Effector memory CD8-positive, alpha-beta T cell (primary cell): ENCODE measurements at places on chromosomes 5 and 9.

DNA sequence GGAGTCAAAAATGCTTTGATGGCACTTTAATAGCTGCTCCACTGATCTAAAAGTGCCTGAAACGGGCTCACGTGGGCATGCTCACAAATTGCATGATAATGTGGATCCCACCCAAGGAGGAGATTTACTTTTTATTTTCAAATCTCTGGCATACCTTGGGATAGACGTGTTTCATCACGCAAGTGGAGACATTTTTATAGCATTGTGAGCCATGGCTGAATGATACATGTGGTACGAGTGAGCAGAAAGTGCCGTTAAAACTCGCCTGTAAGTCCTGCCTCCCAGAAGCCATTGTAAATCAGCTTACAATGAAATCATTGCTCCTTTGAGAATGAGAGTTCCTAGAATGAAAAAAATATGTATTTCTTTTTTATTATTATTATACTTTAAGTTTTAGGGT, 514.7 kb downstream of the MAT2B start:
- DNase-seq: no peak

GRCh38 chr9:86639899-86640379, 285.7 kb upstream of the TUT7 start:
- DNase-seq: no peak

- DNase-seq: peak; percentile 73
Measured at GRCh38 chr9:96686638-96687335, 31.7 kb upstream of the PRXL2C start.

DNA sequence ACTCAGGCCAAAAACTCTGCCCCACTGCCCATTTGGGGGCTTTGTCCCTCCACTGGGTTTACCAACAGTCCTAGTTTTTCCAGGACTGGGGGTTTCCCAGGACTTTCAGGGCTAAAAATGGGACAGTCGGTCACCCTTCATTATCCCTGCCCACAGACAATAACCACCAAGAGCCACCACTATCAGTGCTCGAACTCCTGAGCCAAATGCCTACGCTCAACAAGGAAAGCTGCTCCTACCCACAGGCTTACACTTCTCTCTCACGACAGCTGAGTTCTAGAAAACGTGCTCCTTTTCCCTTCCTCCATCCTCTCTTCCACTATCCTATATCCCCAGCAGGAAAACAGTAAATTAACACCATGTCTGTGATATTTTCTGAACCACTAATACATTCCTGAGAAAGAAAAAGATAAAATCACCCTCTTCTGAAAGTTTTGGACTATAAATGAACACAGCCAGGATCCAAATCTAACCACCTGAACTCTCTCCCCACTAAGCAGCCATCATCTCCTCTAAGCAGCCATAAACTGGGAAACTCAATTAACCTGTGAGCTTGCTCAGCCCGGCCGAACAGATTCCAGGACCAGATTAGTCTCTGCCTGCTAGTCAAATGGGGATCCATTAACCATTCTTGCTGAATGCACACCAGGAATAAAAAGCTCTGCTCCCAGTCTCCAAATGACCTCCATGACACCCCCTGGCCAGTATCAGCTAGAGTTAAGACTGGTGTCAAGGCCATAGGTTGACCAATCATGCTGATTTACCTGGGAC, 41.8 kb downstream of the KLHL3 start:
- no peak for DNase-seq

DNA sequence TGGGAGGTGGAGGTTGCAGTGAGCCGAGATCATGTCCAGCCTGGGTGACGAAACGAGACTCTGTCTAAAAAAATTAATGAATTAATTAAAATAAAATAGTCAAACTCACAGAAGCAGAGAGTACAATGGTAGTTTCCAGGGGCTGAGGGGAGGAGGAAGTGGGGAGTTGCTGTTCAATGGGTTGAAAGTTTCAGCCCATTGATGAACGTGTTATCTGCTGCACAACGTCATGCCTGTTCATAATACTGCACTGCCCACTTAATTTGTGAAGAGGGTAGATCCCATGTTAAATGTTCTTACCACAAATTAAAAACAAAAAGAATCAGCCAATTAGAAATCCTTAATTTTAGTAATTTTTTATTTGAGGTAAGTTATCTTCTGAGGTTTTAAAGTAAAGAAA, 16.4 kb upstream of the RUFY1 start:
- no peak for DNase-seq

GRCh38 chr5:138645778-138646575, 70.8 kb upstream of the HSPA9 start:
- no peak for DNase-seq

DNA sequence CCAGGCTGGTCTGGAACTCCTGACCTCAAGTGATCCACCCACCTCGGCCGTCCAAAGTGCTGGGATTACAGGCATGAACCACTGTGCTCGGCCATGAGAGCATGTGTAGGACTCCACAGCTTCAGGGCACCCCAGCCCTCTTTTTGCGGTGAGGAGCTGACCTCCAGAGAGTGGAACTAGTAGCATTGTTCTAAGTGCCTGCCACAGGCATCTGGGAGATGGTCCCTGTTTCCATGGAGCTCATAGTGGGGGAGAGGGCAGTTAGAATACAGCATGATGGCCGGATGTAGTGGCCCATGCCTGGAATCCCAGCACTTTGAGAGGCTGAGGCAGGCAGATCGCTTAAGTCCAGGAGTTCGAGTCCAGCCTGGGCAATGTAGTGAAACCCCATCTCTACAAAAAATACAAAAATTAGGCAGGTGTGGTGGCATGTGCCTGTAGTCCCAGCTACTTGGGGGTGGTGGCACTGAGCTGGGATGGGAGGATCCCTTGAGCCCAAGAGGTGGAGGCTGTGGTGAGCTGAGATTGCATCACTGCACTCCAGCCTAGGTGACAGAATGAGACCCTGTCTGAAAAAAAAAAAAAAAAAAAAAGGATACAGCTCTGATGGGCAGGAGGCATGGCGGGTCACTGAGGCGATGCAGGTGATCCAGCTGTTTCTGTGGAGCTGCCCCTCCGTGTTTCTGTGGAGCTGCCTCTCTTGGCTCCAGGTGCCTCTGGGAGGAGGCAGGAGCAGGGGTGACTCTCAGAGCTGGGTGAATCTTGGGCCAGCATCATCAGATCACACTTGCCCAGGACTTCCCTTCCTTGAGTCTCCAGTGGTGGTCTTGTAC, 4.2 kb downstream of the ASS1 start:
- DNase-seq: no peak

DNA sequence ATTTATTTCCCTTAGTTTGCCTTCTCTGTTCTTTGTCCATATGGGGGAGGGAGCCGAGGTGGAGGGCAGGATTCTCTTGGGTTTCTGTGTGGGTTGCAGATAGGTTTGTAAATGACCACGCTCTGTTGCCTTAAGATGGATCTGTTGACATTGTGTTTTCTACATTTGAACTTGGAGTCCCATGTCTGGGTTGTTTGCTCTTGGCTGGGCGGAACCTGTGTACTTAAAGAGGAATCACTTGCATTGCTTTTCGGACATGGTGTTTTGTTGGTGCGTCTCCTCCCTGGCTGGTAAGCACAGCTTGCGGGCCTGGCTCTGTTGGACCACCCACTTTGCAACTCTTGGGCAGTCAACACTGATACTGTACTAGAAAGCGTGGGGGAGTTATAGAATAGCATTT, 45.9 kb downstream of the EHMT1 start:
- no peak for DNase-seq

- DNase-seq: no peak
Measured at GRCh38 chr9:136351252-136351800, 12.2 kb downstream of the DNLZ start.

- no peak for DNase-seq
Measured at GRCh38 chr9:18319918-18320445, 154.0 kb upstream of the ADAMTSL1 start.

- no peak for DNase-seq
Measured at GRCh38 chr5:142955628-142956027, 185.5 kb downstream of the ARHGAP26 start.

- no peak for DNase-seq
Measured at GRCh38 chr5:6043491-6044310, 334.6 kb downstream of the MED10 start.

GRCh38 chr9:133691626-133692363, 46.4 kb downstream of the SARDH start:
- no peak for DNase-seq

DNA sequence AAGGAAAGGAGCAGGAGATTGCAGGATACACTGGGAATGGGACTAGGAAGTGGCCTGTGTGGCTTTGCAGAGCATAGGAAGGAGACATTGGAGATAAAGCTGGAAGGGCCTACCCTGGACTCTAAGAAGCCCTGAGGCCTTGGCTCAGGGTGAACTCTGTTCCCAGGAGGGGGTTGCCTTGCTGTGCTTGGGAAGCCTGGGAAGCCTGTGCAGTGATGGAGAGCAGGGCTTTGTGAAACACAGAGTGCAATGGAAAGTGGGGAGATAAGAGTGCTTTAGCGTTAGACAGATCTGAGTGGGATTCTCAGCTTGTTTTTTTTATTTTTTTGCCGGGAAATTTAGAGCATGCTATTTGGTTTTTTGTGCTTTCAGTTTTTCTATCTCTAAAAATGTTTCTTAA, 437.8 kb downstream of the KDM4C start:
- DNase-seq: no peak

DNA sequence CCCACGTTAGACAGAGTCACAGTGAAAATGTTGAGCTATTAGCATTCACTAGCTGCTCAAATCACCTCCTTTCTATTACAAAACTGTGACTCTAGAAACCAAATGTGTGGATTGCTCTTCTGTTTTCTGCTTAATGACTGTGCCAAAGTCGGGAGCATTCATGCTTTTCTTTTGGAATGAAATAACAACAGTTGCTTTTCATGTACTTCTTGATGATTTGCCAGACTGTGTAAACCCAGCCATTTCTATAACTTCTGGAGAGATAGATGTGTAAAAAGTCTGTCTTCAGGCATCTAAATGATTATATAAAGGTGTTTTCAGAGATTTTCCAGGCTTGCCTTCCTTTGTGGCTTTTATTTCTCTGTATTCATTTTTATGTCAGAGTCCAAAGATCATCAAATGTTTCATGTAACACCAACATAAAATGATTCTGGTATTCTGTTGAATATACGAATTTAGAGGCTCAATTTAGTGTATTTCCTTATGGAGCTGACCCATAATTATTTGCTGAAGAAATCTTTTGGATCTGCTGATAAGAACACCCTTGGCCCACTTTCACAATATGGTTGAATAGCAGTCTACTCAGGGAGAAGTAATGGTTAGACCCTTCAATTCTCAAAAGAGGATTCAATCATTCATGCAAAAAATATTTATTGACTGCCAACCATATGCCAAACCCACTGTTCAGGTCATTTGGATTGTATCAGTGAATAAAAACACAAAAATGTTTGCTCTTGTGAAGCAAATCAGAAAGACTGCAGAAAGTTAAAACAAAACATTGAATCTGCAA, 581.2 kb downstream of the CDH18 start:
- no peak for DNase-seq

DNA sequence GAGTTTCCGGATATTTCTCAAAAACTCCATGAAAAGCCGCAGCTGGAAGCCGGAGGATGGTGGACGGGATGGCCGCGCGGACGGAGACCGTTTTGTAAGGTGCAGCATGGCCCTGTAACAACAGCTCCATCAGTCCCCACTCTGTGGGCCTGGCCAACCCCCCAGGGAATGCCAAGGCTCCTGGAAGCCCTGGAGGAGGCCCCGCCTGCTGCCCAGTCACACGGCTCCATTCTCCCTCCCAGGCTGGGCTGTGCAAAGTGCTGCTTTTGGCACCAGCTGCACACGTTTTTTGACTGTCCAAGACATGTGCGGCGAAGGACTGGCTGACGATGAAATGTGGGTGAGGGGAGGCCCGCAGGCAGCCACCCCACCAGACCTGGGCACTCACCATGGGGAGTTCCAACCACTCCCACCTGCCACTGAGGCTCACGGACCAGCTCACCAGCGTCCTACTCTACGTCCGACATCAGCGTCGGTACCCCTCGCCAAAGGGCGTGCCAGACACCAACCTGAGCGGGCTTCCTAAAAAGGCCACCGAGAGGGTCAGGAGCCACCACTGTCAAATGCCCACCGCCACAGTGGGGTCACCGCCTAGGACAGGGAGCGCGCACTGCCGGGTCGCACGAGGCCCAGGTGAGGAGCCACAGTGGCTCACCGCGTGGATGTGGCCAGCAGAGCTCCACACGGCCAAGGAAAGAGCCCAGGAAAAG, 27.3 kb downstream of the PNPLA7 start:
- DNase-seq: no peak

DNA sequence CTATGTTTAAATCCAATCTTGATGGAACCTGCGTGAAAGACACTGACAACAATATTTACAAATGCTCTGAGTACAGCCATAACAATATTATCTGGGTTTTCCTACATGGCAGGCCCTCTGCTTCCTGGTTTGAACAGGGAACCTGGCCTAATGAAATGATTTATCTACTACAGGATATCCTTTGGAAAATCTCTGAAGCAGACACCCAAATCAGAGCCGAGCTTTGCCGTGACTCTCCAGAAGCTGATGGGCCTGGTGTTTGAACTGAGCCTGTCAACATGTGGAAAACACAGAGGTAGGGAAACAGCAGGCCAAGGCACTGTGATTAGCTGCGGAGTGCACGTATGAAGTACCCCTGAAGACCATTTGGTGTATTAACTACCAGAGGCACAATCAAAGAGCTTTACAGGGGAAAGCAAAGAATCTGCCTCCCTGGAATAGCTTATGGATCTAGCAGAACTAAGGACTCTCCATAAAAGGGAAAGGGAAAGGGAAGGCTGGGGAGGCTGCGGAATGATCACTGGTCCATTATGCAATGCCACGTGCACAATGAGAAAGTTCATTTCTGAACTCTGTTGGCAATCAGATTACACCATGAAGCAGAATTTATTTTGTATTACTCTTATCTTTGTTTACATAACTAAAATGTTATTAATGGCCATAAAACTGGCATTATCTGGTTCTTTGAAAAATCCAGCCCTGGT, 321.9 kb downstream of the EBF1 start:
- DNase-seq: no peak

GRCh38 chr5:97418462-97418861, 235.4 kb upstream of the RIOK2 start:
- DNase-seq: no peak

DNA sequence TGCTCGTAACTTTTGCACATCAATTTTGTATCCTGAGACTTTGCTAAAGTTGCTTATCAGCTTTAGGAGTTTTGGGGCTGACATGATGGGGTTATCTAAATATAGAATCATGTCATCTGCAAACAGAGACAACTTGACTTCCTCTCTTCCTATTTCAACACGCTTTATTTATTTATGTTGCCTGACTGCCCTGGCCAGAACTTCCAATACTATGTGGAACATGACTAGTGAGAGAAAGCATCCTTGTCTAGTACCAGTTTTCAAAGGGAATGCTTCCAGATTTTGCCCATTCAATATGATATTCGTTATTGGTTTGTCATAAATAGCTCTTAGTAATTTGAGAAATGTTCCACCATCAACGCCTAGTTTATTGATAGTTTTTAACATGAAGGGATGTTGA, 65.4 kb upstream of the CDH12 start:
- DNase-seq: no peak

GRCh38 chr5:140823475-140823874, 2.1 kb downstream of the PCDHA5 start:
- DNase-seq: no peak

- no peak for DNase-seq
Measured at GRCh38 chr5:156835905-156836304, 14.2 kb upstream of the PPP1R2B start.
